ENCODE measurements at places on chromosomes 5 and 9.

- no peak for DNase-seq
These were observed 35.6 kb upstream of the HAND1 start for GRCh38 chr5:154513669-154514084.

GRCh38 chr5:59332236-59332973, 561.1 kb downstream of the PDE4D start:
- DNase-seq: no peak

DNA sequence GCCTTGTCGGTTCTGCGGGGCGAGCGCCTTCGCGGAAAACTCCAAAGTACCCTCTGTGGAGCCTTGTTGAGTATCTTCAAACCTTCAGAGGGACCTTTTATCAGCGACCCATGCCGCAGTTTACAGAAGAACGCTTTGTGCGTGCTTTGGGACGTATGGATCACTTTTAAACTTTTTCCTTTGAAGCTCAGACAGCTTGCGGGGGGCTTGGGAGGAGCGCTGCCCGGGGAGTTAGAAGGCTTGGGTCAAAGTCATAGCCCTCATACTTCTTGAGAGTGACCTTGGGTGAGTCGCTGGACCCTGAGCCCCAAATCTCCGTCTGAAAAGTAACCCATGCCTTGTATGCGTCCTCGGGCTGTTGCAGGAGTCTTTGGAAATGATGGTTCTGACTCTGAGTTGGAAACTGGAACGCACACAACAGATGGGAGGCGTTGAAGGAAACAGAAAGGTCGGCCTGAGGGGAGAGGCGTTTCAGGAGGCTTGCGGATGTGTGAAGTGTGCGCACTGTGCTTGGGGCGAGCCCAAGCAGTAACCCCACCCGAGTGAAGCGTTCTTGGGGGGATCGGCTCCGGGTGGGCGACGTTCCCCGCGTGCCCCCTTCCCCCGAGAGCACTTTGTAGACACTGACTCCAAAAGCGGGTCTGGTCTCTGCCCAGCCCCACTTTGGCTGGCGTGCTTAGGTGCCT, 661 bp upstream of the SLC25A51 start:
- no peak for DNase-seq

GRCh38 chr5:90484540-90484939, 9.9 kb downstream of the POLR3G start:
- DNase-seq: no peak

- no peak for DNase-seq
These were observed 309.6 kb downstream of the EPB41L4A start for GRCh38 chr5:112109331-112110007.

GRCh38 chr9:32965999-32966722, 35.3 kb downstream of the APTX start:
- DNase-seq: no peak

GRCh38 chr9:34403554-34404380, 27.1 kb upstream of the MYORG start:
- peak; percentile 77 for DNase-seq

- DNase-seq: no peak
These were observed 172.7 kb downstream of the CHSY3 start for GRCh38 chr5:130077007-130077406.

DNA sequence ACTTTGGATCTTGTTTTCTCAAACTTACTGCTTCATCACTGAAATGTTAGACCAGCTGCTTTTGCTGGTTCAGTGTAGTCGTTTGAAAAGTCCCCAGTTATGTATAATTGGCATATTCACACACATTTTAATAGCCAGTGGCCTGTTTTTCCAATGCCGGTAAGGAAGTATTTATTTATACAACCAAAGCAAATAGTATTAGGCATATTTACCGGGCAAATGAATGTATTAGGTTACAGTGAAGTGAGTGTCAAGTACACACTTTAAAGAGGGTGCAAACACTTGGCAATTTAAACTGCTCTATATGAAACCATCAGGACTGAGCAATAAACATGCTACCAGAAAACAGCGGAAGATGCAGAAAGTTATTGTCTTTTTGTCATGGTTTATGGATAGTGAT, 242.9 kb downstream of the MCTP1 start:
- no peak for DNase-seq

- no peak for DNase-seq
These were observed 17.4 kb downstream of the AMBP start for GRCh38 chr9:114060711-114061110.

GRCh38 chr5:140391732-140392131, 9.9 kb upstream of the ANKHD1 start:
- no peak for DNase-seq
